ENCODE measurements at places on chromosomes 2 and 18.

- no peak for DNase-seq
These were observed 373.6 kb downstream of the DCDC2C start for GRCh38 chr2:4077017-4077416.

DNA sequence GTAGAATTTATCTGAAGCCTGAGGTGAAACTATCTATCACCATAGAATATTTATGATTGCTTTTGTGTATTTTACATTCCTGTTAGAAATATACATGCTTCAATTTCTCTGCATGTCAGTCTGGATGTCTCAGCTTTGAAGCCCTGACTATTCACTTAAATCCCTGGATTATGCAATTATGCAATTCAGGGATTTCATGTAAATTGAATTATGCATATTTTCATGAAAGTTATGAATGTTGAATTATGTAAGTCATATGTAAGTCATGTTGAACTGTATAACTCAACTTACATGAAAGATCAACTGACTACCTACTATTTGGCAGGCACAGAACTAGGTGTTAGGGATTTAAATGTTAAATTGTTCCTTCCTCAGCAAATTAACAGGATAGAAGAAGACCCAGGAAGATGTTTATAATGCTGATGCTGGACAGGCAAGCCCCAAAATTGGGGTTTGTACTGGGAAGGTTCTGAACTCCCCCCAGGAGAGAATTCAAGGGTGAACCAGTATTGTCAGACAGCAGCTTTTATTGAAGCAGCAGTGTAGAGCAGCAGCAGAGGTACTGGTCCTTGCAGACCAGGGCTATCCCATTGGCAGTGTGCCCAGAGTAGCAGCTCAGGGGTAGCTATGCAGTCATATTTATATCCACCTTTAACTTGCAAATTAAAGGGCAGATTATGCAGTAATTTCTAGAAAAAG, 236.5 kb downstream of the ZNF804A start:
- no peak for DNase-seq

DNA sequence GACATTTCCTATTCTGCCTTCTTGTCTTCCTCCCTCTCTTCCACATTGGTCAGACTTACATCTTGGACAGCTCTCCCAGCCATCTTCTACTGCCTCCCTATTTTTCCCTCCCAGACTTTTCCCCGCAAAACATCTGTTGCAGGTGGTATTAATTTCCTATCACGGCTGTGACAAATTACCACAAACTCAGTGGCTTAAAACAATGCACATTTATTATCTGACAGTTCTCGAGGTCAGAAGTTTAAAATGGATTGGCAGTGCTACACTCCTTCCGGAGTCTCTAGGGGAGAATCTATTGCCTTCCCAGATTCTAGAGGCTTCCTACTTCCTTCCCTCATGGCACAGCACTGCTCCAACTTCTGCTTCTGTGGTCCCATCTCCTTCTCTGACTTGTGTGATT, 33.3 kb downstream of the STRADB start:
- DNase-seq: no peak

- DNase-seq: no peak
These were observed 6.6 kb upstream of the TMEM214 start for GRCh38 chr2:27025861-27026851.

- no peak for DNase-seq
These were observed 39.6 kb upstream of the PGAP1 start for GRCh38 chr2:196966061-196966460.

All from suppressor macrophage (primary cell).